Activated gamma-delta T cell treated with Interleukin-2 at 50 U/mL for 16 hours (primary cell): ENCODE measurements at places on chromosomes 3 and 15.

GRCh38 chr3:57757642-57758297, 1.7 kb downstream of the SLMAP start:
- DNase-seq: no peak

GRCh38 chr15:67564968-67565345, 22.5 kb downstream of the MAP2K5 start:
- no peak for DNase-seq

- DNase-seq: no peak
Measured at GRCh38 chr3:61872077-61872706, 310.8 kb downstream of the PTPRG start.

DNA sequence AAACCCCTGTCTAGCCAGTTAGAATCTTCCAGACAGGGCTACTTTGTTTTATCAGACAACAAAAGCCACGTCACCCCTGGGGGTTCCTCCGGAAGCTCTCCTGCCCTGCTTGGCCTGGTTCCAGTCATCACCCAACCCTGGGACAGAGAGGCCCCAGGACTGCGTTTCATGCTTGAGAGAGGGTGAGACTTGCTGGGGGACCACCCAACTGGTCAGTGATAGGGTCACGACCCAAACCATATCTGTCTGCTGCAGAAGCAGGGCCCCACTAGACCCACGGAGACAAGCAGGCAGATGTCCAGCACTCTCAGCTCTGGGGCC, 1.2 kb downstream of the NT5DC2 start:
- peak; percentile 48 for DNase-seq

GRCh38 chr3:47476330-47476626, 537 bp upstream of the SCAP start:
- no peak for DNase-seq
